ENCODE measurements at places on chromosomes 1 and 21.

- no peak for DNase-seq
Measured at GRCh38 chr1:220067269-220068204, 21.2 kb upstream of the EPRS1 start.

GRCh38 chr1:24901791-24902470 is 28.1 kb downstream of the RUNX3 start:
- DNase-seq, result no peak

DNA sequence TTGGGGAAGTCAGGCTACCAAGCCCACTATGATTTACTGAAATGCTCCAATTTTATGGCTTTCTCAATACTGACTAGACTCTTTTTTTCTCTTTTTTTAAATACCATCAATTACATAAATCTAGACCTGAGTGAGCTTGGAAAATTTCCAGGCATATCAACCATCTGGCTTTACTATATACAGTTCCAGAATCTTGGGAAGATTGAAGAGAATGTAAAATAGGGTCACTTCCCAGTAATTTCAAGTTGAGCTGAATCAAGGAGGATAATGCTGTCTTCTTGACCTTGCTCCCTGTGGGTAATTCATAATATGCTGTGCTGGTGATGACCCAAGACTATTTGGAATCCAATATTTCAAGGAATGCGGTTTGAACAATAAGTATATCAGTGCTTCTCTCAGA is 108.1 kb downstream of the MAP3K21 start:
- no peak for DNase-seq

GRCh38 chr1:180208264-180208663 is 21.8 kb upstream of the LHX4 start:
- no peak for DNase-seq

GRCh38 chr1:178308438-178308837 is 188.3 kb downstream of the CLEC20A start:
- no peak for DNase-seq

DNA sequence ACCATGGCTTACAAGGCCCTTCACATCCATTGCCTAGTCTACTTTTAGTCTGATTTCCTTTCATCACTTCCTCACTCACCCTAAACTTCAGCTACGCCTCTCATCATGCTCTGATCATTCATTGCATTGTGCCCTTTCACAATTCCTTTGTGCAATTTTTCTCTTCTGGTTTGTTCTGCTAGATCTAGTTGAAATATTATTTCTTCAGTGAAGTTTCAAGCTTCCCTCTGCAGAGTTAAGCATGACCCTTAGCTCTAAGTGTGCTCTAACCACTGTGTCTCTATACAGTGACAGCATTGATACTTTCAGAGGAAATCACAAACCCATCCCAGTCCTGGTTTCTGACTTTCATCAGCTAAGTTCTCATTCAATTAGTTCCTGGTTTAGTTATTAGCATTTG is 166.1 kb downstream of the PLA2G4A start:
- no peak for DNase-seq

DNA sequence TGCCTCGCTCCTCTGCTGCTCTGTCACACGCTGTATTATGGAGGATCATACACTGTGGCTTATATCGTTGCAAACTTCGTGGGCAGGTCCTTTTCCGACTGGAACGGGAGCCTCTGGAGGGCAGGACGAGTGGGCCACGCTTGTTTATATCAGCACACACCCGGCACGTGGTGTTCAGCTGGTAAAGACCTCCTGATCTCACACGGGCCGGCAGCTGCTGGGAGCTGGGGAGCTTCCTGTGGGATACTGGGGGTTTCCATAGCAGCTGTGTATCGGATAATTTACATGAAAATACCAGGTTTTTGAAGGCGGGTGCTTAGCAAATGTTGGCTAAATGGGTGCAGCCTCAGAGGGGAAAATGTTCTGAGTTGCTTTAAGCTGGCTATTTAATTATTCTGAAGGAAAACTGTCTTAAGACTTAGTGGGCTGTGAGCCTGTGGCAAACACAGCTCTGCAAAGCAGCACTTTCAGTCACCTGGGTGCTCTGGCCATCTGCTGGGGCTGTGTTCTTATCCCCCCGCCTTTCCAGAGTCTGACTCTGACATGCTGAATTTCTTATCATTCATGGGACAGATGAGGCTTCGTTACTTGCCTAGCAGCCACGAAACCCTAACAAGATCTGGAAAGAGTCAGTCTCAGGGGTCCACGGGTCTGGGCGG is 103.6 kb upstream of the GCLM start:
- DNase-seq, result no peak

GRCh38 chr1:19232524-19232846 is 18.8 kb downstream of the EMC1 start:
- DNase-seq, result no peak

DNA sequence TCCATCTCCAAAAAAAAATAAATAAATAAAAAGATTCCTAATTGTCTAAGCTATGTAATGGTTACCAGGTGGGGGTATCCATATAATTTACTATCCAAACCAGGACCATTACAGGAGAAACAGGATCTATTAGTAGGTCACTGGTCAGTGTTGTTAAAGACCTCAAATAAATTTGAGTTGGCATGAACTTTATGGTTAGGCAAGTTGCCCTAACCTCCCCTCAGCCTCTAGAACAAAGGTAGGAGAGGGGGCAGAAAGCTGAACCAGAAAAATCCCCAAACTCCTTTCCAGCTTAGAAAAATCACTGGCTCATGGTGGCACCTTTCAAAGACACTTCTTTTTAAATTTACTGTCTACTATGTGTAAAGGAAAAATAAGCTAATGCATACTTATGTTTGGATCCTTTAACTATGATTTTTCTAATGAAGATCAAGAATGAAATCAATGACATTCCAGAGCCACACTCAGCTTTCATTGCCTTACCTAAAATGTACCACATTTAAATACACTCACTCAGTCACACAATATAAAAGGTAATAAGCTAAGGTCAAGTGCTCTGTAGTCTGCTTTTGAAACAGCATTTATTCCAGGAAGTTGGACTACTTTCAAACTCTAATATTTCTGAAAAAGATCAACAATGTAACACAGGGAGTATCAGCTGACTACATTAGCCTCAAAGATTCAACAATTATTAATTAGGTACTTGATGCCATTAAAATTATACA is 13.8 kb downstream of the EIF4G3 start:
- DNase-seq, result no peak

DNA sequence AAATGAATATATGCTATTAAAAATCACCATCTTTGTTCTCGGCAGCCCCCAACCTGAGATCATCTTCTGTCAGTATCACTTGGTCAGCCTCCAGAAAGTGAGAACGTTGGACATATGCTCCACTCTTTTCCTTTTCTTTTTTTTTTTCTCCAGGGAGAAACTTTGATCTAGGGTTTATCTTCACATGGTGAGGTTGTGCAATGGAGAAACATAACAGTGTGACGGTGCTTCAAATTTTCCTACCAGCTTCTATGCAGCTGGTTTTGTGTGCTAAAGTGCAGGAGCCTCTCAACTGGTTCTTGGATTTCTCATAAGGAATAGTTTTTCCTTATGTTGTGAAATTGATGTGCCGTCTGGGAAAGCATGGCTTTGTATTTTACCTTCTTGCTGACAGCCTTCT is 1202.9 kb downstream of the NCAM2 start:
- no peak for DNase-seq

Measured in stimulated activated CD8-positive, alpha-beta memory T cell treated with anti-CD3 and anti-CD28 coated beads, Interleukin-4, amount 100 ng/mL, for 1 hour (primary cell).